ENCODE measurements at places on chromosomes 5 and 9.

DNA sequence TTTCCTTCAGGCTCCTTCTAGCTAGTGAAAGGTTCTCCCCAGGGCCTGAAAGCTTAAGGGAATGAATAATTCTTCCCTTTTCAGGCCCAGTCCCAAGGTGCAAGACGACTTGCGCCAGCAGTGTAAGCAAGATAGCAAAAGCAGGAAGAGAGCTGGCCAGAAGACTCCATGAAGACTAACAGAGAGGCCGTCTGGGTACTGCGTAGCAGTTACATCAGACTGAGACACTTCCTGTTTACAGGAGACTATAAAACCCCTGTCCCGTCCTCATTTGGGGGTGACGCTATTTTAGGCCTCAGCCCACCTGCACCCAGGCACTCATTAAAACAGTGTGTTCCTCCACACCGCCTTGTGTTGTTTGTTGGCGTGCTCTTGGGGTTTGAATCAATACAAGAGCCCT, 90.7 kb upstream of the MOCS2 start:
- no peak for DNase-seq

- no peak for DNase-seq
Observed at GRCh38 chr5:40669606-40670390, 9.9 kb upstream of the PTGER4 start.

DNA sequence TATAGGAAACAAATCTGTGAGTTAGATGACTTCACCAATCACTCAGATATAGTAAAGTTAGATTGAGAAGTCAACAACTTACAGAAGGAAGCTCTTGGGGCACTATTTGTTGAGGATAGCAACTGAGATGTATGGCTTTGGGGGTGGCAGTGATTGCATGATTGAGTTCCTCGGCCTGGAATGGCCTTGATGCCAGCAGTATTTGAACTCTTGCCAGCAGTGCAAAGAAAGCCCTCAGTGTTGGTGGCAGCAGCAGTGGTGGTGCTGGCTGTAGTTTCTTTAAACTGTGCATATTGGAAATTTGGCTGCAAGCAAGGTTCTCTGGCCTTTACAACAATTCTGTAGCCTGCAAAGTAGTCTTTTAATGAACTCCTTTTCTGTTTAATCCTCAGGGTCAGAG, 41.4 kb upstream of the PJA2 start:
- no peak for DNase-seq

DNA sequence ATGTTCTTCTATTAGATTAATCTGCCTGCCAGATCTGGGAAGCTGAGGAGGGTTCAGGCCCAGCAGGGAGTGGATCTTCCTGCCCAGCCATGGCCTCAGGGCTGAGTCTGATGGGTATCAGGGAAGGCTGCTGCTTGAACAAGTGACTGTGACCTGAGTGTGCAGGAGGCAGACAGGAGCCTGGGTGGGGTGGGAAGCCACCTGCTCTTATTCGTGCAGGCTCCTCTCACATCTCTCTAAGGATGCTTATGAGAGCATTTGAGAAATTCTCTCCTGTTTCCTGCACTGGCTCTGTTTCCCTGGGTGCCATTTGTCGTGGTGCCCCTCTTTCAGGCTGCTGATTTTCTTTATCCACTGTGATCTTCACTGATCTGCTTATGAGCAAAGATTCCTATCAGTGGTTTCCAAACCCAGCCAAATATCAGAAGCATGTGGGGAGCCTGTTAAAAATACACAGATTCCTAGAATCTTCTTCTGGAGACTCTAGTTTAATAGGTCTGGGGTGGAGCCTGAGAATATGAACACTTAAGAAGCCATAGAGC, 2.1 kb downstream of the RGS3 start:
- no peak for DNase-seq

DNA sequence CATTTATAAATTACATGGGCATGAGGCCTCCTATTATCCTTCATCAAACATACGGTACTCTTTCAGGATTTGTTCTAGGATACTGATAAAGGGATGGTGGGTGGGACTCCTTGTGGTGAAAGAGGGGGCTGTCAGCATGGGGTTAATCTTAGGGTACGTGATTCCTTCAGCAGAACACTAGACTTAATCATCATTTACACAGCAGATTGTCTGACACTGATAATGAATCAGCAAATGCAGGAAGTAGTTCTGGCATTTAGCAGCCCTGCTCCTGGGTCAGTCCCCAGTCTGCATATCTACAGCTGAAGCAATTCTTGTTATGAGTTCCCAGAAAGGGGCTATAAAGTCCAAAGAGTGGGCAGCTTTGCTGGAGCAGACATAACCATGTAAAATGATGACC, 384.6 kb downstream of the SPOCK1 start:
- no peak for DNase-seq

DNA sequence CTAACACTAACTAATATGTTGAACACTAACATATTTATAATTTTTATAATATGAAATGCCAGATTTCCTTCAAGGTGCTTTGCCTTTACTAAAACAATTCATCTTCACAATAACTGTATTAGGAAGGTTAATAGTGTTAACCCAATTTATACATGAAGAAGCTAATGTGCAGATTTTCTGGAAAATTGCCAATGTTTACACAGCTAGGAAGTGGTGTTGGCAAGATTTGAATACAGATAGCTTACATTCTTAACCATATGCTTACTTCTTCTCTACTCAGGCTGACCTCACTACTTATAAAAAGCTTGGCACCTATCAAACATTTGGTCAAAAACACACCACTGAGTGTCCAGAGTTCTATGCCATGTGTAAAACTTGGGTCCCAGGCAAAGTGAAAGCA, 445.4 kb upstream of the ITGA1 start:
- DNase-seq = no peak

DNA sequence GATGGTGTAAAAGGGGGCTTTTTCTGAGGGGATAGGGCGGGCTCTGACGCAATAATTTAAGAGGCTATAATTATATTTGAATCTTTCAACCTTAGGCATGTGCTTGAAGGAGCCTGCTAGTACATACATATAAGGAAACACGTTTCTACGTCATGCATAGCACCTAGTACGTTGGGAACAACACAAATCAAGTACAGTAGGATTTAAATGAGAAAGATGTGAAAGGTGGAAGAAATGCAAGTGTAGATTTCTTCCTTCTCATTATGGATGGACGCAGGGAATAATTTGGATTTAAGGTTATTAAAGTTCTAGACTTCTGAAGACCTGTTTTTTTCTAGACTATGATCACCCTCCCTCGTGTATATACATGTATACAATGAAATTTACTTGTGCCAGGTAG, 927 bp upstream of the CDO1 start:
- no peak for DNase-seq

- DNase-seq = no peak
Observed at GRCh38 chr9:9942764-9943424, 669.9 kb downstream of the PTPRD start.

DNA sequence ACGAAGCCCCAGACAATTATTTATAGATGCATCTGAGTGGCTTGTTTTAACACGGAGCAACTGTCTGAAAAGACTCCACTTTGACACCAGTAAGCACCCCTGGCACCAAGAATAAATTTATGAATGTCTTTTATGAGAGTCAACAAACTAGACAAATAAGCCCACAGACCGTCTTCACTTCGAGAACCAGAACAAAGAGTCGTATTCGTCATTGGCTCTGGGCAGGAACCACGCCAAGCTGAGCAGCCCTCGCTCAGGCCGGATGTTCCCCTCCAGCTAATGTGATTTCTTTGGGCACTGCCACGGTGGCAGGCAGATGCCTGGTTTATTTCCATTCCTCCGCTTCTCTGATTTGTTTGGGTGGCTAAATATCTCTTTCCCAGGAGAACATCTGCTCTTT, 91.9 kb upstream of the STC2 start:
- no peak for DNase-seq

GRCh38 chr9:12859704-12860251, 85.0 kb downstream of the LURAP1L start:
- DNase-seq = no peak

DNA sequence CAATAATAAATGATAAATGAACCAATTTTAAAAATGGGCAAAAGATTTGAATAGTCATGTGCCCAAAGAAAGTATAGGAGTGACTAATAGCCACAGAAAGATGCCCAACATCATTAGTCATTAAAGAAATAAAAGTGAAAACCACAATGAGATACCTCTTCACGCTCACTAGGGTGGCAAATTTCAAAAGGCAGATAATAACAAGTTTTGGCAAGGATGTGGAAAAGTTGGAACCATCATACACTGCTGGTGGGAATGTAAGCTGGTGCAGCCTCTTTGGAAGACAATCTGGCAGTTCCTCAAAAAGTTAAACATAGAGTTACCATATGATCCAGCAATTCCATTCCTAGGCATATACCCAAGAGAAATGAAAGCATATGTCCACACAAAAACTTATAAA, 1819.8 kb downstream of the MAT2B start:
- no peak for DNase-seq

DNA sequence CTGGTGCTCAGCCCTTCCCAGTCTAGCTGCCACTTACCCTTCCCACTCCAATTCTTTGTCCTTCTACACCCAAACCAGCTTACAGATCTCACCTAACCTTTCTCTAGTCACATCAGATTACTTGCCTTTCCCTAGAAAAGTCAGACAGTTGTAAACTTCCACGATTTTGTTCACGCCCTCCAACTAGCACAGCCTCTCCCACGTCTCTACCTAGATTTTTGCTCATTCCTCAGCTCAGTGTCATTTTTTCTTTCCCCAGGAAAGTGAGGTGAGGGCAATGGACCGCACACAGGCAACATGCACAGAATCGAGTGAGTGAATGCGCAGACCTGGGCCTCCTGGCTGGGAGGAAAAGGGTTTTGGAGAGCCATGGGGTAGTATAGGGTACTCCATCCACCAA, 20.9 kb upstream of the PRUNE2 start:
- no peak for DNase-seq

GRCh38 chr9:77005216-77005615, 14.2 kb upstream of the FOXB2 start:
- DNase-seq = no peak

- no peak for DNase-seq
Observed at GRCh38 chr5:148466236-148466580, 82.5 kb downstream of the FBXO38 start.

GRCh38 chr5:367358-368130, 46.0 kb downstream of the AHRR start:
- DNase-seq = no peak

- DNase-seq = no peak
Observed at GRCh38 chr5:116686438-116686837, 111.8 kb upstream of the SEMA6A start.

GRCh38 chr5:132017316-132017715, 5.9 kb upstream of the ACSL6 start:
- no peak for DNase-seq

DNA sequence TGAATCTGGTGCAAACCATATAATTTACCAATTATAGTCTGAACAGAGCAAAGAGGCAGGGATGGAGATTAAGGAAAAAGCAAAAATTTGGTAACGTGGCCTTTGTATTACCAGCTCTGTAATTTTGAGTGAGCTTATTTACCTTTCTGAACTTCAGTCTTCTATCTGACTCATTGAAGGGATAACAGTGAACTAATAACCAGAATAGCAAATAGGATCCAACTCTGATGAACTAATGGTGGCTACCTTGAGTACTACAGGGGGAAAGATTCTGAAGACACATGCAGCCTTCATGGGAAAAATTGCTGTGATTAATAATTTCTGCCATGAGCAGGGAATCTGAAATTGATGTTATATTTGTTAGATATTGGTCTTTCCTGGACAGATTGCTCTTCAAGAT, 23.0 kb upstream of the LARP1 start:
- no peak for DNase-seq

DNA sequence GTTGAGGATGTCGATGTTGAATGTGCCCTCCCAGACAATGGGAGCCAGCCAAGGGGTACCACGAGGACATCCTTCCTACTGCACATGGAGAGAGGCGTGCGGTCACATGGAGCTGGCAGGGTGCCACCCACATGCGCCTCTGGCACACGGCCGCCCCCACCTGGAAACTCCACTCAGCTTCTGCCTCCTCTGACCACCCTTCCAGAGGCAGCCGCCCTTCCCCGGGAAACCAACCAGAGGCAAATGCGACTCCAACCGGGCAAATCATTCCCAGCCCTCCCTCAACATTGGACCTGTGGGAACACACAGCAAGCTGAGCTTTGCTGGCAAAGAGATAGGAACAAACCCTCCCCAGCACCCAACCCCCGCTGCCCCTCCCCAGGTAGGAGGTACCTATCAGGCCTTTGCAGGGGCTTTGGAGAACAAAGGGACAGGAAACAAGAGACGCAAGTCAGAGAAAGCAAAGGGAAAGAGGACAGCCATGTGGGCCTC, 17.5 kb downstream of the ABO start:
- no peak for DNase-seq

- DNase-seq = no peak
Observed at GRCh38 chr5:162641142-162641813, 573.7 kb downstream of the GABRG2 start.

DNA sequence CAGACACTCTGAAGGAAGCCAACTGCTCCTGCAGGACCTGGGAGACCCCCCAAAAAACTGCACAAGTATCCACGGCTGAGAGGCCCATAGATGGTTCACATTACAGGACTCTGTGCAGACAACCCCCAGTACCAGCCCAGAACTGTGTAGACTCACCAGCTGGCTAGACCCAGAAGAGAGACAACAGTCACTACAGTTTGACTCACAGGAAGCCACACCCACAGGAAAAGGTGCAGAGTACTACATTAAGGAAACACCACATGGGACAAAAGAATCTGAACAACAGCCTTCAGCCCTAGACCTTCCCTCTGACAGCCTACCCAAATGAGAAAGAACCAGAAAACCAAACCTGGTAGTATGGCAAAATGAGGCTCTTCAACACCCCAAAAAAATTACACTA, 281.2 kb upstream of the RGMB start:
- no peak for DNase-seq

- no peak for DNase-seq
Observed at GRCh38 chr5:140540227-140540626, 7.2 kb upstream of the EIF4EBP3 start.

GRCh38 chr9:87469793-87470465, 27.7 kb upstream of the DAPK1 start:
- no peak for DNase-seq

- DNase-seq = no peak
Observed at GRCh38 chr5:147708708-147709107, 73.8 kb downstream of the JAKMIP2 start.

DNA sequence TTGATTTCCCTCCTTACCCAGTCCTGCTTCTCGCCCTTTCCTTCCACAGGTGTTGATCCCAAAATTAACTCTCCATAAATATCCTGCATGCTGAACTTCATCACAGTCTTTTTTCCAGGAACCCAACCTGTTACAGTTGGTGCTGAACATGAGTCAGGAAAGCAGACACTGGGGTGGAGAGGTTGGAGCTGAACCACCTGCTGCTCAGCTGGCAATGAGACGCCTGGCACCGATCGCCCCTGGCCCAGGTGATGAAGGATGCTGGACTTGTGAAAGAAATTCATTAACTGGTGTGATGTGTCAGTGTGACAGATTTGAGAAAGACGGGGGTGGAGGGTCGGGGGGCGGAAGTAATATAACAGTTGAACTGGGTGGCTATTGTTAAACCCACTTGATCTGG, 30.6 kb downstream of the CPLX2 start:
- no peak for DNase-seq

- DNase-seq = no peak
Observed at GRCh38 chr9:114367772-114368569, 19.8 kb downstream of the AKNA start.

GRCh38 chr9:100911273-100911672, 117.3 kb upstream of the PLPPR1 start:
- DNase-seq = no peak

GRCh38 chr5:54454602-54455001, 897 bp upstream of the HSPB3 start:
- no peak for DNase-seq

- no peak for DNase-seq
Observed at GRCh38 chr9:134981829-134982228, 64.1 kb upstream of the FCN1 start.

- DNase-seq = no peak
Observed at GRCh38 chr5:136208916-136209315, 16.0 kb upstream of the SMIM32 start.
